ENCODE measurements at places on chromosomes 1 and 21.
A peak's percentile ranks its signal among the peaks of the same experiment; 100 is the strongest.

- DNase-seq: no peak
These were observed 91.9 kb downstream of the LEPR start for GRCh38 chr1:65512383-65512782.

- DNase-seq: no peak
These were observed 60.3 kb downstream of the CD247 start for GRCh38 chr1:167457936-167458584.

GRCh38 chr1:68600049-68600661 lies 103.3 kb upstream of the DEPDC1 start:
- DNase-seq: peak; percentile 12

DNA sequence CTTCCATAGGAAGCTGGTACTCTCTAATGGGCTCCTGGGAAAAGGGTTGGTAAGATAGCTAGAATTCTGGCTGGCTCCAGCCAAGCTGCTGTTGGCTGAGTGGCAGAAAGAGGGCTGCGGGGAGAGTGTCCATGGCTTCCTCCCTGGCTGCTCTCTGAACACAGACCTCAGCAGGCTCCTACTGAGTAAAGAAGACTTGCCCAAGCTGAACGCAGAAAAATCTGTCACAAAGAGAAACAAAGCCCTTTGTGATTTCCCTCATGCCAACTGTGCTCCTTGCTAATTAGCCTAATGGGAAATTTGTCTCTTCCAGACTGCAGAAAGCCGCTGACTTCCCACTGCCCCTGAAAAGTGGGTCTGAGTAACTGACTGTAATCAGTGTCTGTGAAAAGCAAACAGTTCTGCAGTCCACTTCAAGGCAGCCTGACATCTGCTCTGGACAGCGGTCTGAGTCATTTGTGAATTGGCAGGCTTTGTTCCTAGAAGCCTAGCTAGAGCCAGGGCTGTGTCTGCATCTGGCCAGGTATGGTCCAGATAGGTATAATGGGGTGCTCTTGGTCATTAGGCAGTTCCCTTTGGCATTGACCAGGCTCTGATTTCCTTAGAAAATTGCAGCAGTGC lies 282.8 kb downstream of the ZNF648 start:
- no peak for DNase-seq

DNA sequence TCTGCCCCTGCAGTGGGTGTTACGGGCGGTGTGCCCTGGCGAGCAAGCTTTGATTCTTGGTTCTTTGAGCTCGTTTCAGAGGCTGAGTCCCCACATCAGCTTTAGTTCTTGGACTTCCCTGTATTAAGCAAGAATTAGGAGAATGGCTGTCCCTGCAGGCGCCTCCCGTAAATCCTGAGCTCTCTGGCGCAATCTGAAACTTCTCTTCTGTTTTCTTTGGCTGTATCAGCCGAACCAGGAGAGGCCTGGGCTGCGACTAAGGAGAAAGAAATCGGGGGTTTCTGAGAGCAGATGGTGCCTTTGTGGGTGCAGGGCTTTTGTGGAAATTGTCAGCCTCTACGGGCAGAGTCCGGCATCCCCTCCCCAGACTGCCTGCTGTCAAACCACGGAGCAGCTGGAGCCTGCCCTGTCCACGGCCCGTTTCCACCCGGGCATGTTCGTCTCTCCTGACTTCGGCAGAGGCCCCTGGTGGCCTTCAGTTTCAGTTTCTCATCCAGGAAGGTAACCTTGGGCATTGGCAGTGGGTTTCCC lies 17.9 kb downstream of the CSTB start:
- DNase-seq: peak; percentile 54

DNA sequence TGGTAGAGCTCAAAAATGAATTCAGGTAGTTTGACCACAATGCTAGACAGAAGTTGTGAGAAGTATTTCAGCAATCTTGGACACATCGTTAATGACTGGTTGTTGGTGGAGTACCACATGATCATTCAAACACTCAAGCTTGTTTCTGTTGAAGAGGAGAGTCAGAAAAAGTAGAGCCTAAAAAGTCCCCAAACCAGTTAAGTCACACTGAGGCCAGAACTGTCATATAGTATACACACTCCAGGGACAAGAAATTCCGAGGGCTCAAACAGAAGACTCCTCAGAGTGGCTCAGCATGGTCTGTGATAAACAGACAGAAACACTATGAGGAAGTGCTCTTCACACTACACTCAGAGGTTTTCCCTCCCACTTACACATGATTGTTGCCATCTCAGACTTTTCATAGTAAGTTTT lies 5.8 kb downstream of the TRIM33 start:
- no peak for DNase-seq

DNA sequence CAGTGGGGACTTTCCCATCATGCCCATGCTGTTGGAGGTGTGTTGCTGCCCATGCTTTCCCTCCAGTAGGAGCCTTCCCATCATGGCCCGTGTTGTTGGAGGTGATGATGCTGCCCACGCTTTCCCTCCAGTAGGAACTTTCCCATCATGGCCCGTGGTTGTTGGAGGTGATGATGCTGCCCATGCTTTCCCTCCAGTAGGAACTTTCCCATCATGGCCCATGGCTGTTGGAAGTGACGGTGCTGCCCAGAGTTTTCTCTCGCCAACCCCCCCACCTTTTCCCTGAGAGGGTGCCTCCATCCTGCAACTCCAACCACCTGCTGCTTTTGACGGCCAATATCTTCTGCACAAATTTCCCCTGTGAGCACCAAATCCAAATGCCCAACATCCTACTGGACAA lies 205.7 kb downstream of the TOMM20 start:
- no peak for DNase-seq

DNA sequence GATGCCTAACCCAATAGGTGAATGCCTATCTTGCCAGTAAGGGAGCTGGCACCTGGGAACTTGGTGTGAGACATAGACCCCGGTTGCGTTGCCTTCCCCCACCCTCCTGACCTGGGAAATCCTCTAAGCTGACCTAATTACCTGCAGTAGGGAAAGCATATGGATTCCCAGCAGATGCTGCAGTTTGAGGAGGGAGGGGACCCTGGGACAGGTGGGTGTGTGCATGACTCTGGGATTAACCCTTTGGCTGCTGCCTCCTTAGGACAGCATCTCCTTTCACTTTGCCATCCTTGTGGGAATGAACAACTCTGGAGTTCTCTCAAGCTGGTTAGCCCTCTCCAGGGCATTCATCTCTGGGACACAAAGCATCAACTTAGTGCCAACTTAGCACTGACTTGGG lies 16.4 kb upstream of the NFASC start:
- DNase-seq: no peak

DNA sequence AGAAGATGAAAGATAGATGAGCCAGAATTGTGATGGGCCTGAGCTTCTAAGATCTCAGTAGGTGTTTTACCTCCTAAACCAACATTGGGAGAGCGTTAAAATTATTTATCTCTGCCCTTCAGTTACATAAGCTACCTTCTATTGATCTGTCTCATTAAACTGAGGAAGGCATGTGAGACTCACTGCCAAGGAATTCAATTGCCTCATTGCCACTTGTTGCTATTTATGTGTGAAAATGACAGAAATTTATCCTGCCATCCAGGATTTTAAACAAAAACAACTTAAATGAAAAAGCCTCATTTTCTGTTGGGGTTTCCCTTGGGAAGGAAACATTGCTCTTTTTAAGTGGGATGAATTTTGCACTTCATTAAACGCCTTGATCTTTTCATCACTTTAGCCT lies 78.7 kb upstream of the RUNX1 start:
- DNase-seq: no peak

DNA sequence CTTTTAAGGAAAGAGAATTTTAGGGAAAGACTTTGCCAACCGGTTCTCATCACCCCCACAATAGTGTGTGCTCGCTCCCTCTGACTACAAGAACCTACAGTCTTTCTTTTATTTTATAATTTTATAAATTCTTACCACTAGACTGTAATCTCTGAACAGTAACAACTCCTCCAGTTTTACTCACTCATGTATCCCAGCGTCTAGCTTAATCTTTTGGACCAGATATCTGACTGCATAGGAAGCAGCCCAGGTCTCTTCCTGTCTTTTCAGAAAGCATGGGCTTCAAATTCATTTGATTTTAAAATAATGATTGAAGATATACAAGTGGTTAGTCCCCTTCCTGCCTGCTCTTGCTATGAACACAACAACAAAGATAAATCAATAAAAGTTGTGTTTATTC lies 19.0 kb upstream of the DUSP10 start:
- no peak for DNase-seq
